ENCODE measurements at places on chromosomes 4 and X.

GRCh38 chrX:115696039-115696438 is 135.1 kb downstream of the PLS3 start:
- DNase-seq: no peak

- no peak for DNase-seq
Observed at GRCh38 chrX:120617996-120618630, 11.7 kb downstream of the C1GALT1C1 start.

DNA sequence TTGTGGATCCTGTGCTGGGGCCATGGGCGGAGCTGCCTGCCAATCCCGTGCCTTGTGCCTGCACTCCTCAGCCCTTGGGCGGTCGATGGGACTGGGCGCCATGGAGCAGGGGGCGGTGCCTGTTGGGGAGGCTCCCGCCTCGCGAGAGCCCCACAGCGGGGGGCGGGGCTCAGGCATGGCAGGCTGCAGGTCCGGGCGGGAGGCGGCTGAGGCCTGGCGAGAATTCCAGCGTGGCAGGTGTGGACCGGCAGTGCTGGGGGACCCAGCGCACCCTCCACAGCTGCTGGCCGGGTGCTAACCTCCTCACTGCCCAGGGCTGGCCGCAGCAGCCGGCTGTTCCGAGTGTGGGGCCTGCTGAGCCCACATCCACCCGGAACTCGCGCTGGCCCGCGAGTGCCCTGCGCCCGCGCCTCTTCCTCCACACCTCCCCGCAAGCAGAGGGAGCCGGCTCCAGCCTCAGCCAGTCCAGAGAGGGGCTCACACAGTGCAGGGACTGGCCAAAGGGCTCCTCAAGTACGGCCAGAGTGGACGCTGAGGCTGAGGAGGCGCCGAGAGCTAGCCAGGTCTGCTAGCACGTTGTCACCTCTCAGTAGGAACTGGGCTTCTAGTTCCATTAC is 85.9 kb downstream of the GBA3 start:
- no peak for DNase-seq

GRCh38 chr4:138647433-138647832 is 368.1 kb upstream of the NOCT start:
- DNase-seq: no peak

- DNase-seq: no peak
Observed at GRCh38 chr4:54626113-54626512, 31.6 kb upstream of the KIT start.

DNA sequence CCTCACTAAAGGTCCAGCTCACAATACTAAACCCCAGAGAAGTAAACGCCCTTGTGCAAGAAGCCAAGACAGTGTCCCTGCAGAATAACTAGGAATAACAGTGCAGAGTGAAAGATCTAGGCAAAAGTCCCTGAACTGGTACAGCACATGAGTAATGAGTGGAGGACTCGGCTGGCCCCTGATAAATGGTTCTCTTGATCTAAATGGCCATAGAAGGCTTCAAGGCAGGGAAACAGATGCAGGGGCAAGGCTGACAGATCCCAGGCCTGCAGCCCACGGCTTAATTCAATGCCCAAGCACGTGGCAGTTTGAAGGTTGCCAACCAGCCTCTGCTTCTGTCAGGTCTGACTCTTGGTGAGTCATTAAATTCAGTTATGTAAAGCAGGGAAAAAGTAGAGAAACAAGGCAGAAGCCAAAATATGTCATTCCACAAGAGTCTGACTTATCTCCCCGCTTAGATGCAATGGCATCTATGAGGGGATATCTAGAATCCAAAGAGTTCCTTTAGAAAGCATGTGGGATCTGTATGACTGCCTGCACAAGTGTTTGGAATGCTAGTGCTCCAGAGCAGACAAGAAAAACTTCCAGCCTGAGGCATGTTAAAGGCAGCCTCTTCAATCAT is 121.3 kb downstream of the PRDM5 start:
- DNase-seq: no peak

GRCh38 chr4:176919631-176920030 is 126.9 kb upstream of the VEGFC start:
- DNase-seq: no peak

- no peak for DNase-seq
Observed at GRCh38 chr4:69610484-69610883, 29.0 kb downstream of the UGT2A2 start.

DNA sequence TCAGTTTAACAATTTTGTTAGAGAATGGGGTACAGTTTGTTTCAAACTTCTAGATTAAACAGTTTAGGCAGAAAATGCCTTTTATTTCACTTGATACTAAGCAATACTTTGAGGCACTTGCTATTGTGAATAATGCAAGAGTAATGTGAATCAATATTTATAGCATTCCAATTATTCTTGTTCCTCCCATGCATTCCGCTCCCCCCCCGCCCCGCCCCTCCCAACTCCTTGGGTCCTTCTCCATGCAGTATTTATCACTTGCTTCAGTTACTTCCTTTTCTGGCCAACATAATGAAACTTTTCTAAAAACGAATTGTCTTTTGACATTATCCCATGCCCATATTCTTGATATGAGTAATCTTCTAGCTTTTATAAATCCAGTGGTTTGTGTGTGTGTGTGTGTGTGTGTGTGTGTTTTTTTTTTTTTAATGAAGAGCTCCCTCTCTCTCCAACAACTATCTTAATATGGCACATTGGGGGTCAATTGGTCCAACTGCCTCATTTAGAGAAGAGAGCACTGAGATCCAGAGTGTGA is 1.6 kb downstream of the BANK1 start:
- DNase-seq: no peak

GRCh38 chrX:13119386-13119785 is 75.0 kb upstream of the FAM9C start:
- DNase-seq: no peak

- no peak for DNase-seq
Observed at GRCh38 chrX:123959281-123960063, 2.0 kb upstream of the STAG2 start.

GRCh38 chr4:146640021-146640464 is 1.4 kb downstream of the POU4F2 start:
- DNase-seq: no peak

DNA sequence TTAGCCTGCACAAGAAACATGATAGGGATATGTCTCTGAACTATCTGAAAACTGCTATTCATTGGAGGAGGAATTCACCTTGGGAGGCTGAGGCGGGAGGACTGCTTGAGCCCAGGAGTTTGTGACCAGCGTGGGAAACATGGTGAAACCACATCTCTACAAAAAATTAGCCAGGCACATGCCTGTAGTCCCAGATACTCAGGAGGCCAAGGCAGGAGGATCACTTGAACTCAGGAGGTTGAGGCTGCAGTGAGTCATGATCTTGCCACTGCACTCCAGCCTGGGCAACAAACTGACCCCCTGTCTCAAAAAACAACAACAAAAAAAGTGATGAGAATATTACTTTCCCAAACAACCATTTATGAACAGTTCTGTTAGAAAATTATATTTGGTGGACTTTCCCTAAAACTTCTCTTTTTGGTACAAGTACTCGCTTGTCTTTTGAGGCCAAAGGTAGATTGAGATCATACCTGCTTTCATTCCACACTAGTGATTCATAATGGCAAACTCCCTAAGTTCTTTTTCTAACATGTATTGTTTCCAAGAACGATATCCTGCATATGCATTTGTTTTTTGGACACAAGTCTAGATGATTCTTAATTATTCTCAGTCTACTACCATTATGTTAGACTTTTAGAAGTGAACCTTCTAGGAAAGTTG is 33.4 kb downstream of the METTL14 start:
- no peak for DNase-seq

GRCh38 chr4:8725845-8726244 is 133.3 kb downstream of the CPZ start:
- no peak for DNase-seq

DNA sequence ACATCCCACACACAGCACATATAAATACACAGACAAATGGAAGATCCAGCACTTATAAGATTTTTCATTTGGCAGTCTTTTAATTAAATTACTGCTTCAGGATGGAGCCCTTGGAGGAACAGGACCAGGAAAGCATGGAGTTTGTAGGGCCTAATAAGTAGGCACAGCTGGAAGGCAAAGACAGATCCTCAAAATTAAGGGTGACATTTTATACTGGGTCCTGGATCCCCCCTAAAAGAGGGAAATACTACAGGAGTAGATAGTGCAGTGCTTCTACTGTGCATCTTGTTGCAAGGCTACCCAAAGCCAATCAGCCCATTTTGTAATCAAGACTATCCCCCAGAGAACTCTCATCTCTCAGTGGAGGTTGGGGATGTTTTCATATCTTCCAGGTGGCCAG is 1860.7 kb upstream of the PCDH10 start:
- DNase-seq: no peak

DNA sequence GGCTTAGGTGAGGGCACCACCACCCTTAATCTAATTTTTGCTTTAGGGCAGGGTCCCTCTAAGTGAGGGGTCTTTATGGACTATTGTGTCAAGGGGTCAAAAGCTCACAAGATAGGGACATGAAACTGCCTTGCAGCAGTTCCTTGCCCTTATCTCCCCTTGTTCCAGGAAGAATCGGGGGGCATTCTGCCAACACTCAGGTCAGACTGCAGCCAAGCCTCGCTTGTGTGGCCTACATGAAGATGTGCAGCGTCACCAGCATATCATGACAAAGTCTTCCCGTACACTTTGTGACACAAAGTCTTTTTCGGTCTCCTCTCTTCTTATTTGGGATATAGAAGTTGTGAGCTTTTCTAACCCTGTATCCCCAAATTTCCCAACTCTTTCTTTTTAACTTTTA is 17.5 kb upstream of the USP9X start:
- DNase-seq: no peak

DNA sequence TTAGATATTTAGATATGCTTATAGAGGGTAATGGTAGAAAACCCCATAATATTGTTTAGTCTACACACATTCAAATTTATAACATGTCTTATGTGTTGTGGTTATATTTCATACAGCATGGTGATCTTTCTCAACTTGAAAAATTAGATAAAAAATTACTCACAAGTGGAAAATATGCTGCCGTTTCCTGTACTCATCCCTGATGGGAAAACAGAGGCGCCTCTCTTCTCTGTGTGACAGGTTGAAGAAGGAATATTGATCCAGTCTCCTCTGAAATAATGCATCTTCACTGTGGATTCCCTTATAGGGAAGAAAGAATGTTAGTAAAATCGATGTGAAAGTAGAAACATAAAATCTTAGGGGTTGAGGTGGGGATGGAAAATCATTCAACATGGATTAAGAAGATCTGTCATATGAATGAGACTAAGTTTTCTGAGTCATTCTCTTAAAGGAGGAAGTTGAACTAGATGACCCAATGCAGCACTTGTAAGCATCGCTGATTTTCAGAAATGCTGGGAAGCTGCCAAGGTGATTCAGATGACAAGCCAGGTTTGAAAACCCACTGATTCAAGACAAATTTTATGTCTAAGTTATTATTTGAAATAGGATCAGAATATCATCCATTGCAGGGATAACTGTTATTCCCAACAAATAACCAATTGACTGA is 70.7 kb downstream of the ANKRD50 start:
- no peak for DNase-seq

DNA sequence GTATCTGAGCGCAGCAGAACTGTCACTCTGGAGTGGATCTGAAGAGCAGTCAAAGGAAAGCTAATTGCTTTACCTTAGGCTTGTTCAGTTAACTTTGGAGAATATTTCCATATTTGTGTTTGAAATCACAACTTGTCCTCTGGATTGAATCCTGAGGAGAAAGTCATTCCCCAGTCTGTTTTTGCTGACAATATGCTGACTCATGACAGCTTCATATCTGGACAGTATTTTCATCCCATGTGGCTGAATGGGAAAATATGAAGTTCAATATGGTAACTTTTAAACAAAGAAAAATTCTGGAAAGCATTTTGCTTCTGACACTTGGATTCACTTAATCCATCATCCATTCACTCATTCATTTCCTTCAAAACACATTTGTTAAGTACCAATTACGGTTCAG is 46.3 kb upstream of the MAGEC3 start:
- DNase-seq: no peak

DNA sequence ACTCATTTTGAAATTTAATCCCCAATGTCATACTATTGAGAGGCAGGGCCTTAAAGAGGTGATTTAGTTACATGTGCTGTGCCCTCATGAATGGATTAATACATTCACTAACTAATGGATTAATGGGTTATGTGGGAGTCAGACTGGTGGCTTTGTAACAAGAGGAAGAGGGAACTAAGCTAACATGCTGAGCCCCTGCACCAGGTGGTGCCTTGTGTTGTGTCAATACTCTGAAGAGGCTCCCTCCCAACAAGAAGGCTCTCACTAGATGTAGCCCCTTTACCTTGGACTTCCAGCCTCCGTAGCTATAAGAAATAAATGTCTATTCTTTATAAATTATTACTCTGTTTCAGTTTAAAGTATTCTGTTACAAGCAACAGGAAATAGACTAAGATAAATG is 411.9 kb upstream of the EMCN start:
- no peak for DNase-seq

GRCh38 chrX:7154041-7154597 is 6.2 kb upstream of the PUDP start:
- DNase-seq: no peak

DNA sequence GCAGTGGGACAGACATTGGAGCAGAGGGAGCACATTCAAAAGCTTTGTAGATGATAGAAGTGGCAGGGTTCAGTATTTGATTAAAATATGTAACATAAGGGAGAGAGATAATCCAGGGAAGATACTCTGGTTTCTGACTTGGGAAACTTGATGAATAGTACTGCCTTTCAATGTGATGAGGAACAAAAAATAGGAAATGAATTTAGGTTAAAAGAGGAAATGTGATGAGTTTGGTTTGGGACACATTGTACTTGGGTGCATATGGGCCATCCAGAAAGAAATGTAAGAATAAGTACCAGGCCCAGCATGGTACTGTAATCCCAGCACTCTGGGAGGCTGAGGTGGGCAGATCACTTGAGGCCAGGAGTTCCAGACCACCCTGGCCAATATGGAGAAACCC is 20.9 kb upstream of the NDNF start:
- no peak for DNase-seq

DNA sequence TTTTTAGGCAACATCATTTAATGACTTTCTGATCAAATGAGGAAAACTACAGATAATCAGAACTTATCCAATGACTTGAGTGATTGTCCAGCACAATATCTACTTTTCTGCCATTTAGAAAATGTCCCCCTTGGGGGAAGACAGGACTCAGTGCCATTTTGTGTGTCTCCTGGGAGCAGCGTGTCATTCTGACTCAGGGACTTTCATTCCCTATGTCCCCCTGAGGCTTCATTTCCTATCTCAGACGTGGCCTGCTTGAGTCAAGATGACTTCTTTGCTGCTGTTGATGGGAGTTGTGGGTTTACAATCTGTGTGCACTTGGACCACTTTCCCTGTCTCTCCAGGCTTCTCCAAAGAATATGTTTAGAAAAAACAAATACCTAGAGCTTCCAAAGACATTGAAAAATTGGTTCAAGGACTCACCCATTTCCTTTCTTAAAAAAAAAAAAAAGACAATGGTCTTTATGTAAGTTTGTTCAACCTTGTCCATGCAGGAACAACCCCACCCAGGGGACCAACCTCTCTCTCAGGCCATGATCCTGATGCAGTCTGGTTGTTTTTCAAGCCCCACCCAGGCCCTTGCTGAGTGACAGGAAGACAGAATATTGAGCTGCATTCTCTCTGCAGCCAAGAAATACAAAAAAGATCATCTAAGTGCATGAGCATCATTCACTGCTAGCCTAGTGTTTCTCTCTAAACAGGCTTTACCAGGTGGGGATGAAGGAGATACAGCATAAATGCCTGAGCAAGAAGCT is 34.3 kb upstream of the TMEM154 start:
- DNase-seq: no peak

GRCh38 chr4:995311-996026 is 2.3 kb upstream of the SLC26A1 start:
- no peak for DNase-seq

- DNase-seq: no peak
Observed at GRCh38 chr4:21811565-21811964, 137.0 kb downstream of the KCNIP4 start.

All from stimulated activated CD8-positive, alpha-beta memory T cell treated with anti-CD3 and anti-CD28 coated beads, Interleukin-4, amount 100 ng/mL, for 4 hours (primary cell).